ENCODE measurements at places on chromosomes 2 and 18.

- DNase-seq: peak; percentile 74
Measured at GRCh38 chr2:209348433-209348832, 75.4 kb upstream of the MAP2 start.

DNA sequence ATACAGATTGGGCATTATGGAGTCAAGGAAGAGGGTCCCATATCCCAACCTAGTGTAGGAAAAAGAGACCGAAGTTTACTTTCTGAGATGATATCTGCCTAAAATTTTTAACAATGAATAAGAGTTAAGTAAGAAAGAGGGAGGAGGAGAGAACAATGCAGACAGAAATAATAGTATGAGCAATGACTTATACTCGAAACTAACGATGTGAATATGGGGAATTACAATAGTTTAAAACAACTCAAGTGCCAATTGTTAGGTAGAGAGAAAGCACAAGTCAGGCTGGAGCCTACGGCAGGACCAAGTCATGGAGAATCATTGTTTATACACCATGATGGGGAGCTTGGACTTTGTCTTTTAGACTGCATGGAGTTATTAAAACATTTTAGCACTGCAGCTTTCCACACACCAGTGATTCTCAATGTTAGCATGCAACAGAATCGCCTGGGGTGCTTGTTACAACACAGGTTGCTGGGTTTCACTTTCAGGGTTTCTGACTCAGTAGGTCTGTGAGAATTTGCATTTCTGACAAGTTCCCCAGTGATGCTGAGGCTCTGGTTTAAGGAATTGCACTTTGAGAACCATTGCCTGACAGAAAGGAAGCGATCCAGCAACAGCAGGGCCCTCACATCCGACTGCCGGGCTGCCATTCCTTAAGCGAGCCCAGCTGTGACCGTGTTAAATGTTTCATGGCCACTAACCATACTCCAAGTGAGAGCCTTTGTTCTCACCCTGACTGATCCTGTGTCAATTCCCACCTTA, 511.2 kb downstream of the DCDC2C start:
- no peak for DNase-seq

DNA sequence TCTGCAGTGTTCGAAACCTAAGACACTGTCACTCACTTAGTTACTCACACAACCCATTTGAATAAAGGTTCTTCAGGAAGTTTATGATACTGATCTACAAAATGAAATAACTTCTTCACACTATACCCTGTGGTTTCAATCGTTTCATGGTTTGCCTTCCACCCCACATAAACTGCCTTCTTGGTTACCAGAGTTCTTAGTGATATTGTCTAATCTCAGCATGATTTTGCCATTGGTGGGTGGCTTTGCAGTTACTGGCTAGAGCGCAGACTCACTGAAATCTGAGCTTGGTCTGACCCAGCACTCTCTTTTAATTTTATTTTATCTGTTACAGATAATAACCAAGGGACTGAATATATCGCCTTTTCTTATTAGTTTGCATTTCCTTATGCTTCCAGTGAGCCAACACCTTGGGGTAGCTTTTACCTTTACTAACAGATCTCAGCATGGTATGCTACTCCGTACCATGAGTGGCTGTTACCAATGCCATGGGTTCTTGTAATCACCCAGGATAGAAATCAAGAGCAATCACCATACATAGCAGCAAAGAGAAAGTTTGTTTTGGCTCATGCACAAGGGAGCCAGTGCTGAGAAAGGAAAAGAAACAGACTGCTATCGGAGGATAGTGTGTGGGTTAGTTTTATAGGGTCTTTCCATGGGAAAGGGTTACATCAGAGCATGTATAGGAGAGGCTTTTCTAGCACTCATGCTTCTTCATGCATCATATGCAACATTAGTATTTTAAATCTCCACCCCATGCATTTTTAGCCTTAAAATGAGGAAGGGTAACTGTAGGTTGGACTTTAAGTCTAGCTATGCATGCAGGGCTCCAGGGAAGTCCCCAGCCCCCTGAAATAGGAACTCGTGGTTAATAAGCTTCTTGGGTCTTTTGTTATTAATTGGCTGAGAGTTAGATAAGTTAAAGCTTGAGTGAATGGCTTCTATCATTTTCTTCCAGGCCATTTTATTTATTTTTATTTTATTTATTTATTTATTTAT, 33.3 kb downstream of the ANXA4 start:
- no peak for DNase-seq

- DNase-seq: peak; percentile 79
Measured at GRCh38 chr2:10124538-10125045, 2.1 kb downstream of the RRM2 start.

DNA sequence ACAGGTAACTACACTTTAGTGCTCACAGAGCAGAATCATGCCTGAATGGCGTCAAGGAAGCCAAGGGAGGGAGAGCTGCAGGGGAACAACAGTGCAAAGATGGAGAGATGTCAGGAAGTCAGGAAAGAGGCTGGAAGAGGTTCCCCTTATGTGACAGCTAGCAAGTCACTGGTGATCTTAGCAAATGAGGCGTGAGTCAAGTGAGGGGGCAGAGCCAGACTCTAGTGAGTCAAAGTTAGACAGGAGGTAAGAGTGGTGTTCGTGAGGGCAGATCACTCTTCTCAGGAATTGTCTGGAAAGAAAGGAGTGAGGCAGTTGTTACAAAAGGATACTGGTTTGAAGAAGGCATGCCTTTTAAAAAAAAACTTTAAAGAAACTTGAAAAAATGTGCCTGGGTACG, 87.1 kb downstream of the MEP1B start:
- no peak for DNase-seq
